T-helper 9 cell (primary cell): ENCODE measurements at places on chromosomes 6 and 20.

GRCh38 chr6:163579880-163580295, 165.4 kb downstream of the QKI start:
- DNase-seq, result no peak

GRCh38 chr20:16712511-16712947, 17.3 kb upstream of the SNRPB2 start:
- no peak for DNase-seq

- no peak for DNase-seq
Measured at GRCh38 chr20:51484141-51484815, 58.2 kb downstream of the NFATC2 start.

DNA sequence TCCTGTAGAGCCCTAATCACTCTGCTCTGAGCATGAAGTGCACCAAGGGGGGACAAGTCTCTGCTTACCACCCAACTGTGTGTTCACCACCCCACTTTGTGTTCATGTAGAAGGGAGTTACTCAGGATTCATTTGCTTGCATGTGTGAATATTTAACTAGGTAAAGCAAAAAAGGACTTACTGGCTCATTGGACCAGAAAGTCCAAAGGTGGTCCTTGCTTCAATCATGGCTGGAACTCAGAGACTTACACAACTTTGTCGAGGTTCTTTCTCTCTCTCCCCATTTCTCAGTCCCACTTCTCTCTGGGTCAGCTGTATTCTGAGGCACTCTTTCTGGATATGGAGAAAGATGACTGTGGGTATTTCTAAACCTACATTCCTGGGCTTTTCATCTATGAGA, 4.0 kb downstream of the TMEM200A start:
- DNase-seq, result no peak

DNA sequence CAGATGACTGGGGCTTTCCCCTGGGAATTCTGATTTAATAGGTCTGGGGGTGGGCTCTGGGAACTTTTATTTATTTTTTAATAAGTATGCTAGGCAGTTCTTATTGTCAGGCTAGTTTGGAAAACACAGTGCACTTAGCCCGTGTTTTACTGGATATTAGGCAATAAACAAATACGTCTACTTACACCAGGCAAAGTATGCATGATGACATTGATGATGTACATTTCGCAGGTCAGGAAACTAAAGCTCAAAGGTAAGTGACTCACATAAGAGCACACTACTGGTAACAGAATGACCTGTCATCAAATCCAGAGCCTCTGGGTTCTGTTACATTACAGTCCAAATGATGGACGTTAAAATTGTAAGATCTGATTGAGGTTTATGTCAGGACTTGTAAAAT, 144.4 kb upstream of the EXOC2 start:
- DNase-seq, result no peak
